ENCODE measurements at places on chromosomes 5 and 9. TPM values are rescaled to one million over a fixed set of nuclear protein-coding genes. Genes with fewer than 3 reads are reported as not detected.

SMIM27 gene
- 11.5 TPM for total RNA-seq

ROR2 gene
- 0.10 TPM for total RNA-seq

PCDHGC3 gene
- 7.0 TPM for total RNA-seq

LCN1 gene
- total RNA-seq = 30.3 TPM

PLEKHG4B gene
- total RNA-seq = not detected

All from NCI-H460 (cell line).